ENCODE measurements at places on chromosomes 11 and 22. TPM values are rescaled to one million over a fixed set of nuclear protein-coding genes. Genes with fewer than 3 reads are reported as not detected.

Gene NTM
- total RNA-seq, result 0.54 TPM

Gene TP53AIP1
- not detected for total RNA-seq

Gene FIBP
- total RNA-seq, result 135 TPM

Gene OR2D2
- not detected for total RNA-seq

Gene MMP13
- total RNA-seq, result not detected

Gene MAP6
- 0.11 TPM for total RNA-seq

Gene OR8I2
- not detected for total RNA-seq

Gene ANO9
- total RNA-seq, result 0.76 TPM

All from dermis lymphatic vessel endothelial cell (primary cell).